Ascending aorta (tissue), 2 donors: ENCODE measurements at places on chromosomes 13 and 19. TPM values are rescaled to one million over a fixed set of nuclear protein-coding genes. Genes with fewer than 3 reads are reported as not detected.

The VWA8 gene
- total RNA-seq = 10.4 TPM

The PDX1 gene
- not detected for total RNA-seq

The APC2 gene
- total RNA-seq = not detected

The DIRAS1 gene
- not detected for total RNA-seq

The PRODH2 gene
- total RNA-seq = not detected

The PSG11 gene
- not detected for total RNA-seq

The FFAR1 gene
- not detected for total RNA-seq

The SMIM44 gene
- not detected for total RNA-seq

The DNAAF3 gene
- not detected for total RNA-seq

The FARSA gene
- 21.3 TPM for total RNA-seq

The CLDN10 gene
- total RNA-seq = 0.85 TPM

The SIGLEC7 gene
- total RNA-seq = 4.8 TPM

The ZNF154 gene
- 0.11 TPM for total RNA-seq

The SMIM24 gene
- total RNA-seq = not detected

The SLC15A1 gene
- total RNA-seq = not detected

The CATSPERD gene
- total RNA-seq = not detected

The WDR88 gene
- not detected for total RNA-seq

The CD209 gene
- 12.6 TPM for total RNA-seq

The ZNF17 gene
- total RNA-seq = 1.5 TPM

The SLAIN1 gene
- 7.1 TPM for total RNA-seq

The ZNF667 gene
- 2.2 TPM for total RNA-seq

The ZNF726 gene
- total RNA-seq = not detected

The TGFBR3L gene
- 7.1 TPM for total RNA-seq

The STOML3 gene
- not detected for total RNA-seq

The C1QTNF9B gene
- total RNA-seq = not detected

The UBE2L5 gene
- not detected for total RNA-seq

The CLC gene
- total RNA-seq = not detected

The OR7C1 gene
- not detected for total RNA-seq

The OSCAR gene
- 13.6 TPM for total RNA-seq

The AZU1 gene
- total RNA-seq = not detected

The PRTN3 gene
- total RNA-seq = not detected

The COLGALT1 gene
- 95.4 TPM for total RNA-seq

The ZNF625 gene
- 12.0 TPM for total RNA-seq

The VSTM2B gene
- total RNA-seq = not detected

The KLK10 gene
- total RNA-seq = 1.6 TPM

The NOTCH3 gene
- total RNA-seq = 524 TPM

The CPB2 gene
- not detected for total RNA-seq

The MCF2L gene
- total RNA-seq = 112 TPM

The MBD3L2 gene
- not detected for total RNA-seq

The GARIN5B gene
- not detected for total RNA-seq

The CFAP97D2 gene
- total RNA-seq = not detected

The ZNF729 gene
- not detected for total RNA-seq

The ATCAY gene
- not detected for total RNA-seq

The ZNF221 gene
- 2.6 TPM for total RNA-seq

The ERICH6B gene
- not detected for total RNA-seq

The PRKCG gene
- not detected for total RNA-seq

The MAST1 gene
- total RNA-seq = 2.0 TPM

The IRS2 gene
- total RNA-seq = 42.4 TPM

The RPS19 gene
- total RNA-seq = 956 TPM

The LILRA1 gene
- not detected for total RNA-seq

The NLRP7 gene
- not detected for total RNA-seq

The KLK14 gene
- total RNA-seq = not detected

The CACNG6 gene
- total RNA-seq = not detected

The LIM2 gene
- total RNA-seq = not detected

The SEMA6B gene
- 80.6 TPM for total RNA-seq

The PRR36 gene
- total RNA-seq = not detected

The TEX29 gene
- not detected for total RNA-seq

The LGALS4 gene
- not detected for total RNA-seq

The WDFY2 gene
- total RNA-seq = 6.1 TPM

The GJB6 gene
- not detected for total RNA-seq
